Choroid plexus epithelial cell (primary cell): ENCODE measurements at places on chromosomes 2 and 18.

DNA sequence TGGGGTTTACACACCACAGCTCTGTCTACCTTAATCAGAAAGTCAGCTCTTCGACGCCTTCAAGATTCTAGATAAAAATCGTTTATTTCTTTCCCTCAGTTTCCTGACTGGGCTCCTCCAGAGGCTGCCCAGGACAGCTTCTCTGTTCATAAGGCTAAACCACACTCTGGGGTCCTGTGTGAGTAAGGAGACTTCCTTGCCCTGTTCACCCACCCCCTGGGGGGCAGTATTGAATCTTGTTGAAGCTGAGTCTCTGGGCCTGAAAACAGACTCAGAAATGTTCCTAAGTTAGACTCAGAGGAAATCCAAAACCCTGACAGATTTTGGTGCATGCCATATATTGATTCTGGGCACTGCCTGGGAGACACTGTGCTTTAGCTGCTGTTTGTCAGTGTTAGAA lies 43.0 kb downstream of the G6PC2 start:
- no peak for DNase-seq

DNA sequence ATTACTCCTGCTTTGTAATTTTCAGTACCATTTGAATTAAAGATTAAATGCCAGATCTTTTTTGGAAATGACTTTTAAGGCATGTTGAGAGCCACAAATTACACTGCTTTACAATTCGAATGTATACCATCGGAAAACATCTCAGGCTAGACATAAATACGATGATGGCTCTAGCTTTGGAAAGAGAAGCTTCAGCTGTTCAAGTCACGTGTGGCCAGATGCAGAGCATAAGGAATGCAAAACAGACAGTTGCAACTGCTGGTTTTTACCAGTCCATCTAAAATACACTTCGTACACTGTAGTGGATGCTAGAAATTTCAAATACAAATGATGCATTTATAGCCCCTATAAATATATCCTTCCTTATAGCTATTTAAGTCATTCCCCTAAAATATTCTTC lies 8.0 kb downstream of the ZNF516 start:
- DNase-seq, result no peak

DNA sequence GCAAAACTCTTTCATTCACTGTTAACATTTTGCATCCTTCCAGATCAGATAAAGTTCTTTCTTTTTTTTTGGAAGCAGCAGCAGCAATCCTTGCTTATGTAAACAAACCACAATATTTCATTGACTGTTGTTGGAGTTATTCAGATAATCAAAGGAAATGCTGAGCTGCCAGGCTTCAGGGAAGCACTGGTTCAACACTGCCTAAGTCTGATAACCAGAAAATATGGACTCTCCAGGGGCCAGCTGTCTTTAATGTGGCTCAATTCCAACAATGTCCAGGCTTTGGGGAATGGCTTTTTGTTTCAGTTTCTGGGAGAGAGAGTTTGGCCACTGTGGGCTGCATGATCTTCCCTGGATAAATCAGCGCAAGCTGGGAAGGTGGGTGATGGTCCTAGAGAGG lies 354.3 kb downstream of the AKAIN1 start:
- DNase-seq, result no peak

DNA sequence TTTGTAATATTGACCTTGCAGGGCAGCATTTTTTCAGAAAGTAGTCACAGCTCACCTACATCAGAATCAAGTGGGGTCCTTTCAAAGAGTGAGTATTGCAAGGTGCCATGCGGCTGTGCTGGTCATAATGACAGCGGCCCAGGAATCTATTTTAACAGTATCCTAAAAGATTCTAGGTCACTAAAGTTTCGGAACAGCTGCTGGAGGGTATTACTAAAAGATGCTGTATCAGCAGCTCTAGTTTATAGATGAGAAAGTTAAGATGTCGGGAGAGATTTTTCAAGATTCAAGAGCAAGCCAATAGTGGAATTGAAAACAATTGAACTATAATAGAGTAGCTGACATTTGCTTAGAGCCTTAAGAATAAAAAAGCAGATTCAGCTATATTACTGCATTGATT lies 336.0 kb downstream of the SLC8A1 start:
- no peak for DNase-seq

DNA sequence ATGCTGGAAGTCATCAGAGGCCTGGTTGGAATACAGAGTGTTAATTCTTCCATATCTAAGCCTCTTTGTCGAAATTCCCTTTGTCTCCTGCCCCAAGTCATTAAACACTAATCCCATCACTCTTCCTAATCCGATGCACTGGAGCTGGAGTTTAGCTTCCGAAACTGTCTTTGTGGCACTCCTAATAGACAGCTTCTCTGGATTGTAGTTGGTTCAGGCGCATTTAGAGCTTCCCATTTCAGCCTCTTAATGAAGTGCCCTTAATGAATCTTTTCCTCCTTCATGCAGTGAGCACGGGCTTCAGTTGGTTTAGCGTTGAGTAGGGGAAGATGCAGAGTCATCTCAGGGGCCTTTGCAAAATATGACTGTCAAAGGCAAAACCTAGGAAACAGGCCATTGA lies 72.2 kb upstream of the MEIS1 start:
- DNase-seq, result no peak

- peak; percentile 59 for DNase-seq
These were observed 7.0 kb upstream of the GPD2 start for GRCh38 chr2:156429211-156429610.

DNA sequence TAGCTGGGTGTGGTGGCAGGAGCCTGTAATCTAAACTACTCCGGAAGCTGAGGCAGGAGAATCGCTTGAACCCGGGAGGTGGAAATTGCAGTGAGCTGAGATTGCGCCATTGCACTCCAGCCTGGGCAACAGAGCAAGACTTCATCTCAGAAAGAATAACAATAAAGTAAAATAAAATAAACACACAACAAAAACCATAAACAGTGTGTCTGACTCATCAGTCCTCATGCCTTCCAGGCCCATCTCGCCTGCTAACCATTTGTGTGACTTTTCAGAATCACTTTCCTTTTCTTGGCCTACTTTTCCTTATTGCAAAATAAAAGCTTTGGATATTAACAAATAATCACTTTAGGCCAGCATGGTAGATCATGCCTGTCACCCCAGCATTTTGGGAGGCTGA lies 42.0 kb upstream of the ASXL2 start:
- DNase-seq, result peak; percentile 70

GRCh38 chr2:182133195-182133891 lies 147.7 kb downstream of the PPP1R1C start:
- peak; percentile 28 for DNase-seq

DNA sequence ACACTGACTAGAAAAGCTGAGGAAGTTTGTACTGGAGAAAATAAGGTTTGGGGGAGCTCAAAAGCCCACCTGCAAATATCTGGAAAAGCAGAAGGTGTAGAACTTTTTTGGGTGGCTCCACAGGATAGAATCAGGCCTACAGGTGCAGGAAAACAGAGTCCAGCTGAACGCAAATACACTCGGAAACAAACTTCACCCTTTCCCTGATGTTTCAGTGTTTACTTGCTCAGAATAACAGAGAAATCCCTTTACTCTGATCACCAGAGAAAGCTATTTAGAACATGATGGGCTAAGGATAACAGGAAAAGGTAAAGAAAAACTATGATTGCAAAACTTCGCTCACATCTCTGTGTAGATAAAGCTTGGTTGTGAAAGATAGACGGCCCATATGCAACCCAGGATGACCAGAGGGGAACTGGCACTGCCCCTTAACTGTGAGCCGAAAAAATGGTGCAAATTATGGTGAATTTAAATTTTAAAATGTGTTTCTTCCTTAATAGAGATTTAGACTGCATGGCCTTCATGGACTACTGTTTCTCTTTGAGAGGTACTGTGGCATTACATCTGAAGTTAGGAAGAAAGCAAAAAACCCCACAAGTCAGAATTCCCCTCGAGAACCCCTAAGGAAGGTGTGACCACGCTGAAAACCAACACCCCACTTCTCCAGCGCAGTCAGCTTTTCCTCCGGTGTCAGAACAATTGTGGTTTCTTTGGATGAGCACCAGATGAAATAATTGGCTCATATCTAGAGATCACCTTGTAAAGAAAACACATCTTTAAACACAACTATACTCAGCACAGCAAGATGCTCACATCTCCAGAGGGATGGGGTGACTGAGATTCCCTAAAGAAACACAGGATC lies 84.5 kb upstream of the TMEM247 start:
- DNase-seq, result no peak

DNA sequence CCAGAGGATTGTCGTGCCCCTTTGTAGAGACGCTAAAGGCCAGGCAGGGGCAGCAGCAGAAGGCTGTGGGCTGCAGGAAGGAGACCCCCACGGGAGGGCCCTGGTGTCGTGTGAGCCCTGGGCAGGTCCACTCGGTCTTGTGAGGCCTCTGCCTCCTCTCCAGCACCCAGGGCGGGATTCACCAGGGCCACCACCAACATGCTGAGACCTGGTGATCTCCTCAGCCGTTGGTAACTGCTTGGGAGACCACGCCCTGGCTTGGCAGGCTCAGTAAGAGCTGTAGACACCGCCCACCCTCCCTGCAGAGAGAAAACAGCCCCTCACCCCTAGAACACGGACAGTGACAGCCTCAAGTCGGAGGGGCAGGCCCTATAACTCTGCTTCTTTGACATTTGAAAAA lies 21.1 kb downstream of the MBP start:
- DNase-seq, result no peak

- DNase-seq, result peak; percentile 52
These were observed at the start of gene CHN1 for GRCh38 chr2:175004980-175005732. Gene CHN1, minus strand, starts transcription at chr2:175005381. Its CDS starts 469 bp downstream, at chr2:175004912.

DNA sequence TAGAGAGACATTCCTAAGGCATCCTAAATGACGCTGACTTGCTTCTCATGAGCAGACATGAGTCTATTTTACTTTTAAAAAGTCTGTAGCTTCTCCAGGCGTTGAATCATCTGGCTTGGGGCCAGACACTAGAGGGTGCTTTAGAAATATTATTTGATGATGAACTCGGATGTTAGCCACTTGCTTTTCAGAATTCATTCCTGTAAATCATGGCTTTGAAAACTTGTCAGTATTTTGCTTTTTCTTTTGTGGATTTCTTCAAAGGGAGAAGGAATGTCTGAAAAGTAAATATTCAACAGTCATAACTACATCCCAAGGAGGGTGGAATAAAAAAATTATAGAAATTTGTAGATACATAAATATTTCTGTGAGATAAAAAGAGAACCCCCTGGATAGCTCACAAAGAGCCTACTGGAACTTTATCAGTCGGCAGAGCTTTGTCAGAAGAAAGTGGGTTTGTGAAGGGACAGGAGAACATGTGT lies 370.8 kb downstream of the OSR1 start:
- DNase-seq, result peak; percentile 96

DNA sequence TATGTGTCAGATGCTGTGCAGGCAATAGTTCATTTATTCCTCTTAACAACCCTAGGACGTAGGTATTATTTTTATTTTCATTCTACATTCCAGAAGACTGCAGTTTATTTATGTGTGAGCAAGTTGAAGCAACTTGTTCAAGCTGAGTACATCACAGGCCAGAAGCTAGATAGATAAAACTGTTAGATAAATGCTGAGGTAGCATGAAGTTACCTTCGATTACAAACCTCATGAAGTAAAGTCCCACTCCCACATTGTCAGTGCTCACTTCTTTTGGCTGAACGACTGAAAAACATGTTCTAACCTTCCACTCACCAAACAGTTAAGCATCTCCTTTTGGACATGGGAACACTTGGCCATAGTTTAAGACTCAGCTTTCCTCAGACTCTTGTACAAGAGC lies 439.2 kb downstream of the TNS1 start:
- DNase-seq, result no peak

GRCh38 chr18:74828200-74828599 lies 230.5 kb downstream of the ZNF407 start:
- no peak for DNase-seq

DNA sequence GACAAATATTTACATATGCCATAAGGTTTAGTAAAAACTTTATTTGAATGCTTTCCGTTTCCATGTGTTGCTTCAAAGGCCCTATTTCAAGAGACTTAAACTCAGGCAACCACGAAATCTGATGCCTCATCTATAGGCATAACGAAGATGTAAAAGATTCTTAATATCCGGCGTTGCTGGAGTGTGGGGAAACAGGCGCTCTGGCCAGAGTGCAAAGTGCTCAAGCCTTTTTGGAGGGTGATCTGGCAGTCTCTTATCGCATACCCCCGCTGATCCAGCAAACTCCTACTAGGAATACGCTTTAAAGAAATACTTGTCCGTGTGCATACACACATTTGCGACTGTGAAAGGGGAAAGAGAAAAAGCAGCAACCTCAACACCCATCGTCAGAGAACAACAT lies 108.8 kb downstream of the NOL10 start:
- DNase-seq, result no peak

- no peak for DNase-seq
These were observed 39.4 kb upstream of the CTDP1 start for GRCh38 chr18:79640064-79640672.

DNA sequence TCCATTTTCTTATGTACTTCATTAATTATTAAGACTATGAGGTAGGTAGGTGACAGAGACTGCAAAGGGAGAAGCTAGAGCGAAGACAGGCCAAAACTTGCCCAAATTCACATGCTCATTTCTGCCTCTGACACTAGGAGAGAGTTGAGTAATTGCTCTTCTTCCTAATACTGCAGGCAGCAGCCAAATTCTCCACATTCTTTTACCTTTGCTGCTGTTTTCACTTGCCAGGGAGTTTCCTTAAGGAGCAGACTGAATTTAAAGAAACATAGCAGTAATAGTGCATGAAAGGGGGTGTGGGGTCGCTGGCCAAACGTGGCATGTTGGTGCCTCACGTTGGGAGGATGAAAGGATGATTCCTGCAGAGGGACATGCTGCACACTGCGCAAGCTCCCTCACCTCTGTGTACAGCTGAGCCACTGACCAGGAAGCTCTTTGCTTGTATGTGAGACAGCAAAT lies 12.3 kb downstream of the CRIM1 start:
- peak; percentile 60 for DNase-seq

GRCh38 chr2:72077702-72078169 lies 69.9 kb downstream of the CYP26B1 start:
- no peak for DNase-seq

DNA sequence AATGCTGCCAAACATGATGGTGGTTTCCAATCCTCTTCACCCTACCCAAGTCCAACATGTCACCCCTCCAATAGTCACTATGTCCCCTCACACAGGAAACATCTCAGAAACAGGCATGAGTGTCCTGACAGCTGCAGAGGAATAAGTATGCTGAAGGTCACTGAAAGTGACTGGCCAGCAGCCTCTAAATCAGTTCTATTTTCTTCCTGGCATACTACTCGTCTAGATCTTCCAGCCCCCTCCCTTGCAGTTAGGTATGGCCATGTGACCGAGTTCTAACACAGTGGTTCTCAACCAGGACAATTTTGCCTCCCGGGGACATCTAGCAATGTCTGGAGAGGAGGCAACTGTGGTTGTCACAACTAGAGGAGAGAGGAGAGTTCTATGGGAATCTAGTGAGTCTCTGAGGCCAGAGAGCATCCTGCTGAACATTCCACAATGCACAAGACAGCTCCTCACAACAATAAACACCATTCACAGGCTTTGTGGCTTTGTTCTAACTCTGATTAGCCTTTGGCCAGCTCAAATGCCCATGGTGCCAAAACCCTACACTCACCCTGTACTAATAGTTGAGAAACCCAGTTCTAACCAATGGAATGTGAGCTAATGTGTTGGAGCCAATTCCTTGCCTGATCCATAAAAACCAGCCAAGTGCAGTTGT lies 12.6 kb upstream of the ID2 start:
- no peak for DNase-seq

GRCh38 chr2:219221957-219222518 lies 3.3 kb upstream of the ABCB6 start:
- no peak for DNase-seq
